ENCODE measurements at places on chromosomes 7 and 10.

GRCh38 chr10:128813574-128813973, 653.5 kb upstream of the MGMT start:
- no peak for DNase-seq

GRCh38 chr7:99218406-99219184, 10.7 kb upstream of the KPNA7 start:
- DNase-seq = no peak

GRCh38 chr10:58755677-58756076, 243.0 kb downstream of the BICC1 start:
- no peak for DNase-seq

GRCh38 chr10:20748551-20748950, 148.6 kb downstream of the NEBL start:
- DNase-seq = no peak

- DNase-seq = no peak
These were observed 463 bp upstream of the UPP1 start for GRCh38 chr7:48088559-48089045.

- no peak for DNase-seq
These were observed 77.7 kb downstream of the OTUD1 start for GRCh38 chr10:23516530-23516929.

- DNase-seq = no peak
These were observed 71.1 kb downstream of the CFAP58 start for GRCh38 chr10:104424719-104425118.

- DNase-seq = no peak
These were observed 25.8 kb upstream of the PLPP4 start for GRCh38 chr10:120431251-120431651.

- DNase-seq = no peak
These were observed 37.4 kb downstream of the AUTS2 start for GRCh38 chr7:69635555-69636185.

GRCh38 chr10:33800545-33800944, 466.1 kb upstream of the NRP1 start:
- no peak for DNase-seq

GRCh38 chr7:104848138-104848990, 165.6 kb upstream of the KMT2E start:
- peak; percentile 7 for DNase-seq

DNA sequence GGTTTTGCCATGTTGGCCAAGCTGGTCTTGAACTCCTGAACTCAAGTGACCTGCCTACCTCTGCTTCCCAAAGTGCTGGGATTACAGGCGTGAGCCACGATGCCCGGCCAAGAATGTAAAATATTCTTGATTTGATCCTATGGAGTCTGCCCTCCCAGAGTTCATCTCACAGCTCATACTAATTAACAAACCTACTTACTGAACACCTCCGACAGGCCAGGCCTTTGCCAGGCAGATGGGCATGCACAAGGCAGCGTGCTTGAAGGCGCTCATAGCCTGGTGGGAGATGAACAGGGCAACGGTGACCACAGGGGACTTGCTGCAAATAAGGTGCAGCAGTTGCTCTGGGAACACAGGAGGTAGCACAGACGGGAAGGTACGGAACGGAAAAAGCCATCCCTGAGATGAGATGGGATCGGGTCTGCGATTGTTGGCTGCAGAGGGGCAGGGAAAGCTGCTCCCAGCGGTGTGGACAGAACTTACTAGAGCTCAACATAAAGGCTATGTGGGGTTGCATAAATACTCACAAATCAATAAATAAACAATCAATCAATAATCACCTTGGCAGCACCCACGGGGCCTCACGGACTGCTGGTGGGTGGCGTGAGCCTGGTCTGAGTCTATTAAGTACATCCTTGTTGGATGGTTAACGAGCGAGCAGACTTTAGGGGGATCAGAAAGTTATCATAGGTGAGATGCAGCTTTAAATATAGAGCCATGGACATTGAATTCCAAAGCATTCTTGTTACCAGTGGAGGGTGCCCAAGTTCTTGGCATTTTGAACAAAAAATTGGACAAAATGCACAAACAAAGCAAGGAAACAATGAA, 4.7 kb downstream of the ACBD7 start:
- DNase-seq = no peak

- DNase-seq = no peak
These were observed 336.0 kb upstream of the GALNT17 start for GRCh38 chr7:70795948-70796347.

DNA sequence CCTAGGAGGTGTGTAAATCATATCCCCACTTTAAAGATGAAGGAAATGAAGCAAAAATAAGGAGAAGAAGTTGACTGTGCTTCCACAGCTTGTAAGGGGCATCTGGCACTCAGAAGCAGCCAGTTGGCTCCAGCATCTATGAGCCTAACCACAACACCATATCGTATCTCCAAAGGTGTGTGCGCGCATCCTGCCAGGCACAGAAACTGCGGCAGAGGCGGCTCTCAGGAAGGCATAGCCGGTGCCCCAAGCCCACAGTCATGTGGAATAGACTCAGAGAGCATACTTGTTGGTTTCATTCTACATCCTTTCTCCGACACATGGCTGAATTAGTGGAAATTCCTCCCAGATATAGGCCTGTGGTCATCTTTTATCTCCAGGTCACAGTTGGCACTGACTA, 423.9 kb downstream of the CALN1 start:
- DNase-seq = no peak

- DNase-seq = no peak
These were observed 91.8 kb downstream of the KLF6 start for GRCh38 chr10:3693022-3693697.

GRCh38 chr10:7075110-7075509, 335.7 kb downstream of the SFMBT2 start:
- DNase-seq = no peak

Data from stimulated activated CD8-positive, alpha-beta memory T cell treated with anti-CD3 and anti-CD28 coated beads, Interleukin-2, amount 100 ng/mL, for 1 hour (primary cell).